Hair follicle dermal papilla cell (primary cell): ENCODE measurements at places on chromosomes 11 and 22. TPM values are rescaled to one million over a fixed set of nuclear protein-coding genes. Genes with fewer than 3 reads are reported as not detected.

ENTHD1 gene
- total RNA-seq, result not detected in 2 replicates

TNKS1BP1 gene
- 189 and 200 TPM in 2 replicates for total RNA-seq

B4GALNT4 gene
- total RNA-seq, result 1.5 and 3.7 TPM in 2 replicates

REXO2 gene
- 117 and 118 TPM in 2 replicates for total RNA-seq

TMEM121B gene
- under 0.01 TPM in 1 of 2 replicates, not detected in the other for total RNA-seq

PARVA gene
- total RNA-seq, result 139 and 142 TPM in 2 replicates

SMIM35 gene
- not detected in 2 replicates for total RNA-seq

ZP1 gene
- total RNA-seq, result 0.12 TPM in 1 of 2 replicates, not detected in the other

LMNTD2 gene
- 0.61 and 0.97 TPM in 2 replicates for total RNA-seq

BIK gene
- not detected in 2 replicates for total RNA-seq

FOSL1 gene
- total RNA-seq, result 14.5 and 22.2 TPM in 2 replicates

KCTD21 gene
- total RNA-seq, result 11.8 and 14.8 TPM in 2 replicates

ZBTB16 gene
- 0.16 TPM in 1 of 2 replicates, not detected in the other for total RNA-seq

BATF2 gene
- total RNA-seq, result 1.2 and 2.3 TPM in 2 replicates

BARX2 gene
- not detected in 2 replicates for total RNA-seq

FAT3 gene
- 0.73 and 1.1 TPM in 2 replicates for total RNA-seq

CCDC15 gene
- total RNA-seq, result 1.6 TPM in 2 replicates

DRD4 gene
- 0.12 and 0.32 TPM in 2 replicates for total RNA-seq

OR52I1 gene
- total RNA-seq, result not detected in 2 replicates

C11orf42 gene
- total RNA-seq, result 0.16 TPM in 1 of 2 replicates, not detected in the other

PHRF1 gene
- 32.9 and 36.8 TPM in 2 replicates for total RNA-seq

C11orf65 gene
- total RNA-seq, result 0.81 and 1.5 TPM in 2 replicates

DNAJB7 gene
- not detected in 2 replicates for total RNA-seq

RIMBP3B gene
- 0.16 and 0.24 TPM in 2 replicates for total RNA-seq

APOBEC3H gene
- not detected in 2 replicates for total RNA-seq

TRIM49 gene
- not detected in 2 replicates for total RNA-seq

HNRNPUL2 gene
- 7.5 and 10.9 TPM in 2 replicates for total RNA-seq

PRG3 gene
- not detected in 2 replicates for total RNA-seq

EED gene
- 12.9 and 15.4 TPM in 2 replicates for total RNA-seq

TPBGL gene
- total RNA-seq, result not detected in 2 replicates

SEC14L2 gene
- total RNA-seq, result 15.1 and 16.4 TPM in 2 replicates

AMOTL1 gene
- total RNA-seq, result 61.4 and 70.9 TPM in 2 replicates

OSM gene
- total RNA-seq, result not detected in 2 replicates

OR8G1 gene
- total RNA-seq, result not detected in 2 replicates

MPZL2 gene
- total RNA-seq, result 0.12 TPM in 1 of 2 replicates, not detected in the other

BLID gene
- 5.1 and 5.2 TPM in 2 replicates for total RNA-seq

NPTXR gene
- 1.5 and 1.6 TPM in 2 replicates for total RNA-seq
